ENCODE measurements at places on chromosomes 13 and 19.
A peak's percentile ranks its signal among the peaks of the same experiment; 100 is the strongest.

GRCh38 chr19:52176574-52176973, 5.2 kb upstream of the ZNF836 start:
- DNase-seq, result no peak

- DNase-seq, result peak; percentile 97
Observed at GRCh38 chr19:3403489-3404323, 37.3 kb downstream of the NFIC start.

GRCh38 chr19:7902796-7903243, 857 bp upstream of the MAP2K7 start:
- DNase-seq, result no peak

- DNase-seq, result no peak
Observed at GRCh38 chr19:4108767-4109625, 14.9 kb downstream of the MAP2K2 start.

- no peak for DNase-seq
Observed at GRCh38 chr19:2221918-2222317, 14.2 kb downstream of the PLEKHJ1 start.

DNA sequence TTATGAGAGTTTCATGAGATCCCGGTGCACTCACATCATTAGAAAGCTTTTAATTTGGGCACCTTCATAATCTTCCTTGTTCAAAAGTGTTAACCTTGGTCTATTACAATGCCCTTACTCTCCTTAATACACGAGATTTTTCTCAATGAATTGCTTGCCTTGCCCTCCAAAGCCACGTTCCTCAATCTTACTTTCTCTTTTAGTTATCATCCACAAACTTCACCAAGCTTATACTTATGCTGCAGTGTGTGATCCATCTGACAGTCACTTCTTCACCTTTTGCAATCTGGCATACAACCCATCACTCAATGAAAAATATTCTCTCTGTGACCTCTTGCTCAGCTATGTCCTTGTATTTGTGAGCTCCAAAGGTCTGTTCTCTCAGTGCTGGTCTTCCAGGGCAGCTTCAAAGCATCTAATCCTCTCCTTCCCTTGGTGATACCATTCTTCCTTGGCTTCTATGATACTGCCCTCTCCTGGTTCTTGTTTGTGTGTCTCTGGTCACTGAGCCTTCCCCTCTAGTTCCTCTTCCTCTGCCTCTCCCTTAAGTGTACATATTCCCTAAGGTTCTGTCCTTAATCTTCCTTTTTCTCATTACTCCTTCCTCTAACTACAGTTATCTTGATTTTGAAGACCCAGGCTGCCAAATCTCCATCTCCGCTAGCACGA, 202.2 kb upstream of the STARD13 start:
- no peak for DNase-seq

- DNase-seq, result no peak
Observed at GRCh38 chr13:33105387-33106005, 89.3 kb downstream of the KL start.

DNA sequence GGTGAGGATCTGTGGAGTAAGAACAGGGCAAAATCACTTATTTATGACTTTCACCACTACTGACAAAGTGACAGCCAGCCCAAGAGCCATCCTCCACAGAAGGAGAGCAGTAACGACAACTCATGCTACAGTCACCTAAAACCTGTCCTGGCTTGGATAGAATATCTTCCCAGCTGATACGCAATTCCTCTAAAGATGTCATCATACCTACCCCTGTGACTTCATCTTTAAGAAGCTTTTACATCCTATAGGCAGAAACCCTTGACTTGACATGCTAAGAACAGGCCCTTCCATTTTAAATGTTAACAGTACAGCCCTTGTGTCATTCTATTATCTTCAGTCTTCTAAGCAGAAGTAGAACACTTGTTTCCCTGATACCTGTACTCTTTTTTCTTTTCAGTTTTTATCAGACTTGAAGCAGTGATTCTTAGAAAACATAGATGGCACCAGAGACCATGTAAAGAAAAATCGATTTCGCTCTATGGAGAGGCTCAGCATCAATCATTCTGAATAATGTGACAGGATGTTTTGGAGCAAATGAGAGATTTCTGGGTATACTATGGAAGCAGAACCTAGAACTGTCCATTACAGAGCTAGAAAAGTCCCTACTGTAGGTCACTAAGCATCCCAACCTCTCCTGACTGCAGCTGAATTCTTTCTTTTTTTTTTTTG, 20.1 kb downstream of the STOML3 start:
- no peak for DNase-seq

DNA sequence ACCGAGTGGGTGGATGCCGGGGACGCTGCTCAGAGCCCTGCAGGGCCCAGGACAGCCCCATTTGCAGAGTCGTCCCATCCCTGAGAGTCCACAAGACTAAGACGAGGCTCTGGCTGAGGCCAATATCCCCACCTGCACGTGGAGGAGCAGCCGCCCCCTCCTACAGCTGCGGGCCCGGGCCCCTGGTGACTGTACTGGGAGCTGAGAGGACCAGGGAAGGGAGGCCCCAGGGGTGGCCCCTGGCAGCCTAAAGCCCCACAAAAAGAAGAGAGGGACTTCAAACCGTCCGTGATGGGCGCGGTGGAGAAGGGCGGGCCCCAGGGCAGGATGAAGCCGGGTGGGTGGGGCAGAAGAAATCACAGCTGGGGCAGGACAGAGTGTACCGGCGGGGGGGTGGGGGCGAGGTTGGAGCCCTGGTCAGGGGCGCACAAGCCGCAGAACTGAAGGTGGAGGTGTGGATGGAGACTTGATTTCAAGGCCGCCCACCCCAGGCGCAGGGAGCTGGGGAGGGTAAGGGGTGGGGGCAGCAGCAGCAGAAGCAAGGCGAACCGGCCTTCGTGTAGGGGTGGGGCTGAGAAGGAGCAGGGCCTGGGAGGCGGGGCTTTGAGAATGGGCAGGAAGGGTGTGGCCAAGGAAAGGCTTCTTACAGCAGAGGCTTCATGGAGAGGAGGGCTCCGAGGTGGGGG, 12.9 kb downstream of the CFD start:
- DNase-seq, result peak; percentile 93

GRCh38 chr19:53916004-53916403, 6.9 kb downstream of the CACNG7 start:
- DNase-seq, result no peak

All from lower leg skin (tissue), 4 donors.